ENCODE measurements at places on chromosomes 11 and 22.

GRCh38 chr11:117385906-117386305 is 58.3 kb downstream of the CEP164 start:
- DNase-seq: no peak

DNA sequence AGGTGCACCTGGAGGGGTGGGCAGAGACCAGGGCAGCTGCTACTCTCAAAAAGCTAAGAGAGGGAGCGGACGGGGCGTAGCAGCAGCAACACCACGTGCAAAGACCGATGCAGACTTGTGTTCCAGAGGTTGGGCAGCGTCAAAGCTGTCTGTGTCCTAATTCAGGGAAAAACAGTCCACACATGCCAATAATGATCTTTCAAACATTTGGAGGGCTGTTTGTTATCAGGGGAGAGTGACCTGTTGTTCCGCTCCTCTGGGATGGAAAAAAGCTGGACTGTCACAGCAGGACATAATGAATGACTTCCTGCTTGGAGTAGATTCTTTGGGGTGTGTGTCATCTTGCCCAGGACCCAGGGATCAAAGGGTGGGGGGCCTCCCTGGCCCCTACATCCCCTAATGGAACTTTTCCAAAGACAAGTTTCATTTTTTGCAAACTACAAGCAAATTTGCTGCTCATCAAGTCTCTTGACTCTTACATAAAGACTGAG is 6.2 kb upstream of the FBLN1 start:
- DNase-seq: peak; percentile 2

- no peak for DNase-seq
Measured at GRCh38 chr11:73019996-73020395, 122.1 kb downstream of the FCHSD2 start.

GRCh38 chr11:73452726-73453125 is 76.5 kb downstream of the RELT start:
- no peak for DNase-seq

GRCh38 chr11:68598816-68599653 is 85.3 kb upstream of the GAL start:
- DNase-seq: no peak
